Kidney (tissue), 22 donors: ENCODE measurements at places on chromosomes 6 and 20.
A peak's percentile ranks its signal among the peaks of the same experiment; 100 is the strongest.

DNA sequence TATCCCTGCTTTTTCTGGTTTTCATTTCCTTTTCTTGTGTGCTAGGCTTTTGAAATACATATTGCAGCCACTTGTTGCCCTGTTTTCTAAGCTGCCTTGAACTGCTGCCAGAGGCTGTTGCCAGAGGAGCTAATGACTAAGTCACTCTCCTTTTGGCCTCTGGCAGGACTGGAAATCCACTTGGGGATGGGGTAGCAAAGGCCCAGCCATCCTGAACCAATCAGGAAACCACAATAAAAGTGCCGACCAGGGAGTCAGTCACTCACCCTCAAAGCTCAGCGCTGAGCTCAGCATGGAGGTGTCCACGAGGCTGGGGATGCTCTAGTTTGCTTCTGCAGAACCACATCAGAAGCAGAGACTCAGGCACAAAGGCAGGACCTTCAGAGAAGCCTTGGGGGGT lies 813.0 kb downstream of the DHX35 start:
- peak; percentile 86 for DNase-seq

DNA sequence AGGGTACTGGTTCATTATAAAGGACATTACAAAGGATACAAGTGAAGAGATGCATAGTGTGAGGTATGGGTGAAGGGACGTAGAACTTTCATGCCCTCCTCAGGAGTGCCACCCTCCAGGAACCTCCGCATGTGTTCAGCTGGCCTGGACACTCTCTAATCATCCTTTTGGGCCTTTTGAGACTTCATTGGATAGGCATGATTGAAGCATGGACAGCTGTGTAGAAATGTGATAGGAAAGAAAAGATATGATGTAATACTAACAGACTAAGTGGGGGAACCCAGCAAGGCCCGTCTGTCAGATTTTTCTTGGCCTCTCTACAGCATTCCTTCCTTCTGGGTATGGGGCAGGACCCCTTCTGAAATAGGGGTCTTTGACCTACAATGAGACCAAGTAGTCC lies 31.1 kb downstream of the DOP1A start:
- no peak for DNase-seq

- DNase-seq: no peak
Observed at GRCh38 chr6:54465649-54466300, 157.5 kb downstream of the TINAG start.

DNA sequence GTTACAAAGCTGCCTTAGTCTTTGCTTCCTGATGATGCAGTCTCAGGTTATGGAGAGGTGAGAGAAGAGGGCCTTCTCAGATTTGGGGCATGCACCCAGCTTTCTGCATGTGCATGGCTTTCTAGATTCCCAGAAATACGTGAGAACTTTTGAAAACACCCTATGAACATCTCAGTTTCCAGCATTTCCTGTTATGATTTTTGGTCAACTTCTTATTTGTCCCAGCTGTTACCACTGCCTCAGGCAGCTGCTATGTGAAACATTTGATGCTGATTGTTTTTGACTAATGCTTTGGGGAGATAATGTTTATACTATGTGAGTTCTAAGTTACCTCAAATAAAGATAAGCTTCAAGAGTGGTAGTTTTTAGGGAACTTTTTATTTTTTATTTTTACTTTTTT lies 9.5 kb upstream of the SNAP25 start:
- no peak for DNase-seq

- no peak for DNase-seq
Observed at GRCh38 chr6:120363429-120363828, 970.9 kb downstream of the TBC1D32 start.

GRCh38 chr20:38085026-38085425 lies 51.5 kb downstream of the RPRD1B start:
- DNase-seq: no peak

DNA sequence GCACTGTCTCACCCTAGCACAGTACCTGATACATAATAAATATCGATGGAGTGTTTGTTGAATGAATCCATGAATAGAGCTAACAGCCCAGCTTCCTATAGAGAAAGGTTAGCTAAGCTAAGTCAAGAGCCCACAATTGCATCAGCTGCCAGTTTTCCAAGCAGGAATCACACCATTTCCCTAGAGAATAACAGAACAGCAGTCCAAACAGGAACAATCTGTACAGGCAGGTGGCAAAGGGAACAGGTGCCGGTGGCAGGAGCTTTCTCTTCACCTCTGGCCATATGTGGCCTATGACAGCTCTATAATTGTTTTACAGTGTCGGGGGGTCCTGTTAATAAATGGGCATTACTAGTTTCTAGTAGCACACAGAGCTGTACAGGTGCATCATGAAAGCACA lies 38.8 kb downstream of the ISM1 start:
- DNase-seq: no peak

DNA sequence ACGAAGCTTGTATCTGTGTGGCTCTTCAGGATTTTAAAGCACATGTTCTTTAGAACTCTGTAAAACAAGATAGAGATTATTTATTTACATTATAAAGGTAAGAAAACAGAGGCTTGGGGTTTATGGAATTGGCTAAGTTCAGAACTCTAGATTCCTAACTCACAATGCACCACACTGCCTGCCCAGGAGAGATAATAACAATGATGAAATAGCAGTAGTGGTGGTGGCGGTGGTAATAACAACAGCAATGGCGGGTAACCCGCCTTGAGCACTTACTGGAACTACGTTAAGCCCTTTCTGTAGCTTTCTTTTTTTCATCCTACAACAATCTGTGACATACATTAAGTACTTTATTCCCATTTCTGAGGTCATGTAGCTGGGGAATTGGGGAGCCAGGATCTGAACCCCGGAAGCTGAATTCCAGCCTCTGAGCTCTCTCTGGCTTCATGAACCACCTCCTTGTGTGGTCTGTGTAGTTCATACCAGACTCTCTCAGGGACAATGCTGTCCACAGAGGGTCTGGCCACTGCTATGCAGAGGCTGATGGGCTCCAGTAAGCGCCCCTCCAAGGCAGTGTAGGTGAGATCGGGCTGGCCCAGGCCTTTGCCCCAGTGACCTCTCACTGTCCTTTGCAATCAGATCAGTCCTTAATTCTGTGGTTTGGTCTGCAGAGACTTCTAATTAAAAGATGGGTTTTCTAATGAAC lies 260.9 kb downstream of the SLC24A3 start:
- no peak for DNase-seq

GRCh38 chr6:41636833-41637193 lies 1.5 kb upstream of the MDFI start:
- peak; percentile 74 for DNase-seq

DNA sequence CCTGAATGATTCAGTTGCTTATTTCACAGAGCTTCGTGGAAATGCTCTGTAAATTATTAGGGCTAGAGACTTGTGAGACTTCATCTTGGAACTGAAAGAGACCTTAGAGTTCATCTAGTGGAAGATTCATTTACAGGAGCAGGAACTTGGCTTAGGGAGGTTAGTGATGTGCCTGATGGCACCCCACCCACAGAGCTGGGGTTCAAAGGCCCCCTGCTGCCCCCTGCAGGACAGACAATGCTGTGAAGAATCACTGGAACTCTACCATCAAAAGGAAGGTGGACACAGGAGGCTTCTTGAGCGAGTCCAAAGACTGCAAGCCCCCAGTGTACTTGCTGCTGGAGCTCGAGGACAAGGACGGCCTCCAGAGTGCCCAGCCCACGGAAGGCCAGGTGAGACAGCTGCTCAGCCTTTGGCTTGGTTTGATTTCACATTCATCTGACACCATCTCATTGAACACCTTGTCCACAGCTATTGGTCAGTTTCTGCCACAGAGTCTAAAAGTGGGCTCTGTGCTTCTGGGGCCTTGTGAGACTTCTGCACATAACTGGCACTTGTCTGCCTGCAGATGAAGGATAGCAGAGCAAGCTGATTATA lies 25.1 kb downstream of the MYBL2 start:
- DNase-seq: peak; percentile 51

DNA sequence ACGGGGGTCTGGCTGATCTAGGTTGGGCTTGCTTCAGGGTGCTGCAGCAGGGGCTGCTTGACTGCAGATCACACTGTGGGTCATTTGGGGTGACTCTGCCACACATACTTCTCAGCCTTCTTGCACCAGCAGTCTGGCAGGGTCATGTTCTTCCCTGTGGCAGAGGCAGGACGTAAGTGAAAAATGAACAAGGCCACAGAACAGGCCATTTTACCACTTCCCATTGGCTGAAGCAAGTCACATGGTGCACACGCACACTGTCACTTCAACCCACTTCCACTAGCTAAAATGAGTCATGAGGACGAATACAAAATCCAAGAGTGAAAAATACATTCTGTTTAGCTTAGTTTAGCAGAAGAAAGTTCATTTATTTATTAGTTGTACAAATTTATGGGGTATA lies 168.6 kb upstream of the GGTLC1 start:
- no peak for DNase-seq

- DNase-seq: peak; percentile 63
Observed at GRCh38 chr20:33993576-33994221, at the start of gene RALY. Gene RALY (plus strand): TSS chr20:33993911. CDS start chr20:34072075, 78,164 bp downstream.

DNA sequence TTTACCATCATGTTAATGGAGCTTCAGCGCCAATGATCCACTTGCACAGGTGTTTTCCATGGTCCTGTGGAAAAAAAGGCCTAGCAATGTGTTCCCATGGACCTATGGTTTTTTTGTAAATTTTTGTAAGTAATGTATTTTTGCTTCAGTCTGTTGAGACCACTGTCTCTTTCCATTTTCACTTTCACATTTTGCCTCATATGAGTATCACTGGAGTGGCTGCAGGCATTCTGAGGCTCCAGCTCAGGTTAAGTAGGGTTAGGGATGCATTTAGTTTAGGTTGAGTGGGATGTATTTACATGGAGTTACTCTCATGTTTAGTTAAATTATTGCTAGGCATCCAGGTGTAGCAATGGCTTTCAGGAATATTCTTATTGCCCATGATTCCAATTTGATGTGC lies 19.2 kb upstream of the LMBRD1 start:
- DNase-seq: no peak

GRCh38 chr6:50007819-50008218 lies 14.0 kb downstream of the DEFB110 start:
- DNase-seq: no peak

DNA sequence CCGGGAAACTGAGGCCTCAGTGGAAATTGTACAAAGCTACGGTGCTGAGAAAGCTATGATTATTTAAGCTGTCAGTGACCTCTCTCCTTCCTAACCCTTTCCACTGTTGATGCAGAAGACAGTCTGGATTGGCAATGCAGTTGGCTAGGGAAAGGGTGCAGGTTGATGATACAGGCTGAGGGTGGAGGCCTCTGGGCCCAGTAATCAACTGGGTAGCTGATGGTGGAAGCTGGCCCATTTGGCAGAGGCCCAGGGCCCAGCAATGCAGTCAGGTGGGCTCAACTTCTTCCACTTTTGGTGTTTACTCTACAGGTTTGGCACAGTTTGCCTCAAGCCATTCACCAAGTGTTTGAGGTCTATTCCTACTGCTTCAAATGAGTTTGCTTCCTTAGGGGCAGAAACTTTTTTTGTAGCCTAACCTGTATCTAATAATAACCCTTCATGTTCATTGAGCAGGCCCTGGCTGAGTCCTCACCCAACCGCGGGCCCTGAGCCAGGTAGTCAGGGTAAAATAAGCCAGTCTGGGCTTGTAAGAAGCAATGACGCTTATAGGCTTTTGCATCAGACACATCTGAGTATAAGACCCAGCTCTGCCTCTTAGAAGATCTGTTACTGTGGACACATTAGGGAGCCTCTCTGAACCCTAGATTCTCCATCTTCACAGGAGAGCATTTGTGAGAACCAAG lies 12.1 kb downstream of the BCL2L1 start:
- DNase-seq: no peak

- no peak for DNase-seq
Observed at GRCh38 chr20:44382641-44383040, 27.1 kb downstream of the HNF4A start.

DNA sequence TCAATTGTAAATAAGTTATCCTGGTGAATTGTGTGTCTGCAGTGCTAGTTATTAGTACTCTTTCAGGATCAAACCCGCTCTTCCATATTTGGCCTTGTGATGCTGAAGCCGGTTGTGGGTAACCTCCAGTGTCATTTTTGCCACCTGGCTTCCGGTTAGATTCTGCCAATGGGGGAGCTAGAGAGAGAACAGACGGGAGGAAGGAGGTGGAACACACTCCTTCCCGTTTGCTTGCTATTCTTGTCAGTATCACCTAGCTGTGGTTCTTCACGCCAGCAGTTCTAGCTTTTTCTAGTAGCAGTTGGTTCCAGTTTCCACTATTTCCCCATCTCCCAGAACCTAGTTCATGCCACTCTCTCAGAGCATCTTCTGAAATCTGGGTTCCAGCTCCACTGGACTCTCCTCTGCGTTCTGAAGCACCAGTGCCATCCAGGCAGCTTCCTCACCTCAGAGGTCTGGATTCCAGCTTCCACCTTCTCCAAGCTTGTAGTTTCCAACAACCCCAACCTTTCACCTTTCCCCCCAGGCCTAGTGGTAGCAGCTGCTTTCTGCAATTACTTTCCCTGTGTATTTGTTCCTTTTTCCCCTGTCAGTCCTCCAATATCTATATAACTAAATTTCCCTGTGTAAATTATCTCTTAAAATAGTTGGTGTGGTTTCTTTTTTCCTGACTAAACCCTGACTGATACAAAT lies 46.9 kb upstream of the LOC128125822 start:
- DNase-seq: no peak

GRCh38 chr6:41901882-41902519 lies 6.8 kb upstream of the USP49 start:
- no peak for DNase-seq

DNA sequence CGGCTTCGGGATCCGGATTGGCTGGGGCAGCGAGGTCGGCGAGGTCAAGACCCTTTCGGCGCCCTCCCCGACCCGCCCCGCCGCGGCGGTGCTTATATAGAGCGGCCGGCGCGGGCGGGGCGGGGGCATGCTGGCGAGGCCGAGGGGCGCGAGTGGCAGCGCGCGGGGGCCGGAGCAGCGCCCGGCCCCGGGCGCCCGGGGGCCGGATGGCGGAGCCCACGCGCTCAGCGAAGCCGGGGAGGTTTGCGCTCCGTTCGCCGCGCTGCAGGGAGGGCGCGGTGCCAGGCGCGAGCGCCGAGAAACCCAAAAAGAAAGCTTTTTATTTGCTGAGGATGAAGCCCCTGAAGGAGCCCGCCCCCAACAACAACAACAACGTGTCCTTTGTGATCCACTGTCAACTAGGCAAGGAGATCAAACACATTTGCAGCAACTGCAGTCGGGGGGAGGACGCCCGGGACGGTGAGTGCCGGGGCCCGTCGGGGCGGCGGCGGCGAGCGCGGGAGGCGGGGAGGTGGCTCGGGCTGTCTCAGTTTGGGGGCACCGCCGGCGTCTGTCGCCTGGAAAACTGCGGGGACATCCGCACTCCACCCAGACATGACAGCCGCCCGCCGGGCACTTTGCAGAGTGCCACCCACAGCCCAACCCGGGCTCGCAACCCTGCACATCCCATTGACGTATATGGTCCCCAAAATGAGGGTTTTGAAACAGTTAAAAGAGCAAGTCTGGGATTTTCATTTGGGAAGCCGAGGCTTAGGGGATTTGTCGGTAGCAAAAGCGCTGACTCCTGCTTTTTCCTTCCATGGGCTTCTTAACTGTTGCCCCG lies 297.3 kb downstream of the PHACTR1 start:
- DNase-seq: no peak
